ENCODE measurements at places on chromosomes 12 and 14. TPM values are rescaled to one million over a fixed set of nuclear protein-coding genes. Genes with fewer than 3 reads are reported as not detected.

The GLT8D2 gene
- 1.2 TPM for total RNA-seq

DNA sequence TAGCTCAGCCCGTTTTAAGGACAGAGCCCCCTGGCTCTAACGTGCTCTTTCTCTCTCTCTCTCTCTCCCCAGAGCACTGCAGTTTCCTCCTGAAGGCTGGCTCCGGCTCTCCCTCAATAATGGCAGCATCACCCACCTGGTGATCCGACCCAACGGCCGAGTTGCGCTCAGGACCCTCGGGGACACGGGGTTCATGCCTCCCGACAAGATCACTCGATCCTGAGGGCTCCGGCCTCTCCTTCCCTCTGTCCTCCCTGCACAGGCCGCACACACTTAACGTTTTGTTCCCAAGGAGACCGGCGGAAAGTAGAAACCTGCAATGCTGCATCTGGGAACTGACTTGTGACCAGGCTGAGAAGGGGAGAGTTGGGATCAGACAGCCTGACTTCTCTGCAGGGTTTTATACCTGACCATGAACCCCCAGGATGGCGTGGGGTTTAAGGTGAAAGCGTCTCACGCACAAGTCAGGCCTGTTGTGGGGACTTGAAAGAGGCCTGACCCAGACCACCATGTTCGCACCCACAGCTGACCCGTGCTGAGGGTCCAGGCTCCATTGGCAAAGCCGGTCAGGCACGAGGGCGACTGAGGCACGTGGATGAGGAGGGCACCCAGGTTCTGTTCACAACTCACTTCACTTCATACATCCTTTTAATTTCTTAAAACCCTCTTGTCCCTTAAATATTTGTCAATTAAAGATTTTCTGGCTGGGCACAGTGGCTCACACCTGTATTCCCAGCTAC lies 10.1 kb downstream of the PGAM5 start:
- no peak for DNase-seq

- no peak for DNase-seq
Observed at GRCh38 chr14:37595809-37596621, 586 bp downstream of the TTC6 start.

GRCh38 chr14:72631401-72631800 lies 262.5 kb downstream of the DPF3 start:
- DNase-seq, result no peak

GRCh38 chr14:54579621-54580020 lies 12.7 kb downstream of the SAMD4A start:
- peak; percentile 46 for DNase-seq

DNA sequence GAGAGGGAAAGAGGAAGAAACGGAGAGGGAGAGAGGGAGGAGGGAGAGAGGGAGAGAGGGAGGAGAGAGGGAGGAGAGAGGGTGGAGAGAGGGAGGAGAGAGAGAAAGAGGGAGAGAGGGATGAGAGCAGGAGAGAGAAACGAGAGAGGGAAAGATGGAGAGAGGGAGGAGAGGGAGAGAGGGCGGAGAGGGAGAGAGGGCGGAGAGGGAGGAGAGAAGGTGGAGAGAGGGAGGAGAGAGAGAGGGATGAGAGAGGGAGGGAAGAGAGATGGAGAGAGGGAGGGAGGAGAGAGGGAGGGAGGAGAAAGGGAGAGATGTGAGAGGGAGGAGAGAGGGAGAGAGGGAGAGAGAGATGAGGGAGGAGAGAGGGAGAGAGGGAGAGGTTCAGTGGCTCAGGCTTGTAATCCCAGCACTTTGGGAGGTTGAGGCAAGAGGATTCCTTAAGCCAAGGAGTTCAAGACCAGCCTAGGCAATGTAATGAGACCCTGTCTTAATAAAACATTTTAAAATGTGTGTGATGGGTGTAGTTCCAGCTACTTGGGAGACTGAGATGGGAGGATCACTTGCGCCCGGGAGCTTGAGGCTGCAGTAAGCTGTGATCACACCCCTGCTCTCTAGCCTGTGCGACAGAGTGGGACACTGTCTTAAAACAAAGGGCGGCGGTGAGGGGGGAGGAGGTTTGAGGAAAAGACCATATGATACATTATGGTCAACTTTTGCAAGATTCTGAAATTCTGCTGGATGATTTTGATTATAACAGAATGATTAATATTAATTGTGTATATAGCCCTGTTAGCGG lies 21.3 kb upstream of the SNRPF start:
- DNase-seq, result no peak

DNA sequence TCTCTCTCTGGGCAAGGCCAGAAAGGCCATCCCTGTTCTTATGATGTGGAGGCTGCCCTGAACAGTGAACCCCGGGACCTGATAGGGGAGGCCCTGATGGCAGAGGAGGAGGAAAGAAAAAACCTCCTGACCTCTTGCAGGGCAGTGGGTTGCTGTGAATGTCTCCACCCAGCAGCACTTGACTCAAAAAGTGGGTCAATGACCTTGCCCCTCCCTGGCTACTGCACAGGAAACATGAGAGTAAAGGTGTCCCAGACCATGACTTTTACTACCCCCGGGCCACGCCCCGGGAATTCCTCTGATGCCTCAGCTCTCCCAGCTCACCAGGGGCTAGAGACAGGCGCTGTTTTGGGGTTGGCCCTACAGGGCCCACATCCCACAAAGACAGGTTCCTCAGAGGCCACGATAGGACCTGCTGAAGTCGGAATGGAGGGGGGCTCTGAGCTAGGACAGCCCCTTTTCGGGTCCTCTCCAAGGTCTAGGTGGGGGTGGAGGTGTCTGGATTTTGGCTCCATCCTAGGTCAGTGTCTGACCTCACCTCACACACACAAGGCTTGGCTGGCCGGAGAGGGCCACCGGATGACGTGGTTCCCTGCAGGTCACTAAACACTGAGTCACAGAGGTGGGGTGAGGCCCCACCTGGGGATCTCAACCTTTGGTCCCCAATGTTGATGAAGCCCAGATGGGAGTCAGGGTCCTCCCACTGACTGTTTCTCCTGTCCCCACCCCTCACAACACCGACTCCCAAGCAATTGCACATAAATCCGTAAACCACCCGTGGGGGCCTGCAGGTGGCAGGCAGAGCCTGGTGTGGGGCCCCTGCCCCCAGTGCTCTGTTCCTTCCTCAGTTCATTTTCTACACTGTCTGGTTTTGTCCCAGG lies 1.6 kb downstream of the RHOF start:
- DNase-seq, result no peak

DNA sequence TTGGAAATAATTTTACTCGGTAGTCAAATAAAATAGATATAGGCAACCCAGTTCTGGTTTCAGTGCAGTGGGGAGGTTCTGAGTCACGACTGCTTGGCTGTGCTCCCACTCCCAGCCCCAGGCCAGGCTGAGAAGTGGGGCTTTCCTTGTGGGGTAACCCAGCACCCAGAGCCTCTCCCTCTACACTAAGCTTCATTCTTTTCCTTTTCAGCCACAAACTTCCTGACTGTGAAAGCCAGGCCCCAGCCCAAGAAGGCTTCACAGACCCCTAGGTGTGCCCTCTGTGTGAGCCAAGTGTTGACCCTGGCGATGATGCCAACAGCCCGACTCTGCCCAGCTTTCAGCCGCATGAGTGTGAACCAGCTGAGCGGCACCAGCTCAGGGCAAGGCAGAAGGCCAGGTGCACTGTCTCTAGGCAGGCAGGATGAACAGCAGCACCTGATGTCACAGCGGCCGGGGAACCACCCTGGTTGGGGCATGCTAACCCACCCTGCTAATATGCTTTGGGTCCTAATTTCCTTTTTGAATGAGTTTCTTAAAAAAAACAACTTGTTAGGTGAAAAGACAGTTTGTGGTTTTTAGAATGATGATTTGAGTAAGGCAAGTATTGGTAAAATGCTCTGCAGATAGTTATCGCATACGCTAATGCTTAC lies 42.2 kb upstream of the ATP23 start:
- DNase-seq, result no peak

The KRT79 gene
- not detected for total RNA-seq

The RNASE3 gene
- not detected for total RNA-seq

- no peak for DNase-seq
Observed at GRCh38 chr12:91423693-91424050, 241.1 kb upstream of the DCN start.

GRCh38 chr12:13112968-13113367 lies 9.5 kb upstream of the GSG1 start:
- no peak for DNase-seq

DNA sequence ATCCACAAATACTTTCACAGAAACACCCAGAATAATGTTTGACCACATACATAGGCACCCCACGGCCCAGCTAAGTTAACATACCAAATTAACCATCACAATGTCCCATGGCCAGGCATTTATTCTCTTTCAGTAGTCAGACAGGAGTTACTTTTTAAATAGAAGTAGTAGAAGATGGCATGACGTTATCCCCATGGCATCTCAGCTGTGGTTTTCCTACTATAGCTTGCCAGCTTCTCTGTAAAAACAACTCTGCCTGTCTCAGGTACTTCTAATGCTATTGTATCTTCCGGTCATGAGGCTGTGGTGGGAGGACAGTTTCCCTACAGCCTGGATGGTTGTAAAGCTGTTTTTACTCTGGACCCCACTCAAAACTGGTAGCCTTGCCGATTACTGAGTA lies 19.3 kb downstream of the CTSG start:
- DNase-seq, result no peak

DNA sequence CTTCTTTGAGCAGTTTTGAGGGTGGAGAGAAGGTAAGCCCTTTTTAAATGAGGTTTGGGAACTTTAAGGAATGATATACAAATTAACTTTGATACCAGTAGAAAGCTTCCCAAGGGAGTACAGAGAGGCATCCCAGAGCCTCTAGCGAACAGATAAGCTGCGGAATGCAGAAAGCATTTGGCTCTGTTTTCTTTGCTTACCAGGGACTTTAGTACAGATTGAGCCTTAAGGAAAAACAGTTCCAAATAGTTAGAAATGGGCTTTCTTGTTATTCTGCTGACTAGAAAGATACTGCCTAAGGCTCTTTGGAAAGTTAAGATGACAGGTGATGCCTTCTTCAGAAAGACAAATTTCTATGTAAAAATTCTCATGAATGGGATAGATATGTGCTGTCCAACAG lies 261.7 kb upstream of the FOXN3 start:
- no peak for DNase-seq

DNA sequence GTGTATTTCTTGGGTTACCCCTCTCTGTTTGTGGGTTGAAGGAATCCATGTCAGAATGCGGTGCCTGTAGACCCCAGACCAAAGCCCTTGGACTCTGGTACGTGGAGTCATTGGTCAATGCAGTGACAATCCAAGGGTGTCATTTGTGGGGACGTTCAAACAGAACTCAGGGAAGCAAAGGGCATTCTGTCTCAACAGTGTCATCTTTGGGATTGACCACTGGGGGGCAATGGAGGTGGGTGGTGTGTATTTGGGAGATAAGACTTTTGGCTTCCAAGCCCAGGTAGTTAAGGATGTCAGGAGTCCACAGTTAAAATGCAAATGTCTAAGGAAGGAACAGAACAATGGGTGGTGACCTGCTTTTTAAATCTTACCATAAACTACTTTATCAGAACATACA lies 54.6 kb upstream of the CCDC175 start:
- peak; percentile 16 for DNase-seq

DNA sequence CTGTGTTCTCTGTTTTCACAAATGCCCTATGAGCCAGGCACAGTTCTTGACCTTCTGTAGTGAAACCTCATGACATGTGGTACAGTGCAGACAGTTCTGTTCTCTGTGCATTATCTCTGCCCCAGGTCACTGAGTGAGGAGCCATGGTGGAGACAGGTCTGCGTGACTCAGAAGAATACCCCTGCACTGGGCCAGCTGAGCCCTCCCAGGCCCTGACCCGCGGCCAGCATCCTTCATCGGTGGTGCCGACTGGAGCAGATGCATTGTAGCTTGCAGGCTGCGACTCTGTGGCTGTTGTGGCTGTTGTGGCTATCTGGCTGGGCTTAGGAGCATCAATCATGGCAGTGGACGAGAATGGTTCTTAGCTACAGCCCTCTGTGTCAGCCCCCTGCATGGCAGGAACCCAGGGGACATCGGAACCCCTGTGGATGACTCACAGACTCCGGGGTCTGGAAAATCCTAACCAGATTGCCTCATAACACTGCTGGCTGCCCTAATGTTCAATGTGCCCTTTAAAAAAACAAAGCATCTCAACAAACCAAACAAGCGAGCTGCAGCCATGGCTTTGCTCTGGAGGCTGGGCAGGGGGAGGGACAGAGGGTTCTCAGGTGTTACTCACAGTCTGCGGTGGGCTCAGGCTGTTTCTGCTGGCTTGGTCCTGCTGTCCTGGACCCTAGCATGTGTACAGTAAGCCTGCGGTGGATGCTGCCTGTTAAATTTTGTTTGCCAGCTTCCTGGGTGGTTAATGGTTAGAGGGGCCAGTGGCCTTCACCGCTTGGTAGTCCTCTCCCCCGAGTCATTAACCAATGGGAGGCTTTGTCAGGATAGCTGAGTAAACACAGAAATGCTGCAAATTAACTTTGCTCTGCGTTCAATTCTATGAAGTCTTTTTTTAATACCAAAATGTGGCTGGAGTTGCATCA lies at the start of gene SERPINA6:
Gene SERPINA6, minus strand, starts transcription at position 689 of the 923 bp plus-strand sequence. CDS start 8,688 bp downstream, outside the sequence.
- DNase-seq, result peak; percentile 76

The TDP1 gene
- 11.7 TPM for total RNA-seq

DNA sequence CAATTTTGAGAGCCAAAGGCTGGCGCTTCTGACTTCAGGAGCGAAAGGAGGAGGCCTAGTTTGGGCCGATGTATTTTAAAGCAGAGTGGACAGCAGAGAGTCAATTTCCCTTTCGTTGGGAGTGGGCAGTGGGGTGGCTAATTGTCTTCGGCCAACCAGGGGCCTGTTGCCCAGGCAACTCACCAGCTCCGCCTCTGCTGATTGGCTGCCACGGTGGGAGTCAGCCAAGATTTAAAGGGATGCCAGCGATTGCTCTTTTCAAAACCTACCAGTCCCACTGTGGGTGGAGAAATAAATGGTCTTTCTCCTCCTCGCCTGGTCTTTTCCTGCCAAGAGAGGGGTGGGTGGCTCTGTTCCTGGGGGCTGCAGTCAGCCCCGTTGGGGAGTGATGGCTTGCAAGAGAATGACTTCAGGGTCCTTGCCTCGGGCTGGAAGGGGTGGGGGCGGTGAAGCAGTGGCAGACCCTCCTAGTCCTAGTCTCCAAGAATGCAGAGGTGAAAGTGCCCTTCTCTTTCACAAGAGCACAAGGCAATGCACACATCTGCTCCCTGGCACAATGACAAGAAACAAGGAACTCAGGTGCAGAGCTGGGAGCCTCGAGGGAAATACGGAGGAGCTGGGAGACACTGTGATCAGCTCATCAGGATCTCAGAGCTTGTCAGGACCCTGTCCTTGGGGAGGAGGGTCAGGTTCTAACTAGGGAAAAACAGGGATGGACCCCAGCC lies 37.7 kb downstream of the RASAL1 start:
- peak; percentile 70 for DNase-seq

- DNase-seq, result peak; percentile 56
Observed at GRCh38 chr12:50112456-50113218, 601 bp downstream of the COX14 start.

DNA sequence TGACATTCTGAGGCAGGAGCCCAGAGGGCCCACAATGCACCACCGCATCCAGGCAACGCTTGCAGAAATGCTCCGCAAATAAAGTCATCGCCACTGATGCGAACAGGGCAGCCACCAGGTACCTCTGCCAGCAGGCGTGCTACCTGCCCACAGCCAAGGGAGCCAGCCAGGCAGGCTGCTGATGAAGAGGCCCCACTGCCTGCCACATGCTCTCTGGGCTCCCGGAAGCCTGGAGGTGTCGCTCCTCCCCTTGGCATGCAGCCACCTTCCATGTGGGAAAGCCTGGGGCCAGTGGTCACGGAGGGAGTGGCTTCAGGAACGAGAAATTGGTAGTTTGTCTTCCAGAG lies 14.7 kb downstream of the GPR132 start:
- DNase-seq, result peak; percentile 49

- no peak for DNase-seq
Observed at GRCh38 chr14:31127690-31128089, 79.9 kb downstream of the HECTD1 start.
